Urinary bladder (tissue), 4 donors: ENCODE measurements at places on chromosomes 11 and 22. TPM values are rescaled to one million over a fixed set of nuclear protein-coding genes. Genes with fewer than 3 reads are reported as not detected.

DNA sequence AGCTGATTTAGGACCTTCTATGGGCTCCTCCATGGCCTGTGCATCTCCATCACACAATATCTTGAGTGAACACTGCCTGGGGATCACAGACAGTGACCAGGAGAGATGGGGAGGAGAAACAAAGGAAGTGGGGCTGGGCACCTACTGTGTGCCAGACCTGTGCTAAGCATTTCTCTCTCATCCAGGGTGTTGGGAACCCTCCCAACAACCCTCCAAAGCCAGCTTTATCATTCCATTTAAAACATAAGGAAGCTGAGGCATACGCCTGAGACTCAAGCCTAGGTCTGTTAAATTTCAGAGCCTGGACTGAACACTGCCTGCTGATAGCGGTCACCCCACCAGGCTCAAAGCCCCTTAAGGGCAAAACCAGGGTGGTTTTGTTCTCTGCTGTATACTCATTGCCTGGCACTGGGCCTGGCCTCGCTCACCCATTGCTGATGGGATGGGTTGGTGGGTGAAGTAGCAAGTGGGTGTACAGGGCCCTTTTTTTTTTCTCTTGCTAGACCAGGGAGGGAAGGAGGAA, 130.1 kb downstream of the MN1 start:
- no peak for DNase-seq

- no peak for DNase-seq
Measured at GRCh38 chr22:49292909-49293308, 534.8 kb downstream of the BRD1 start.

DMC1 gene
- total RNA-seq, result 6.9 TPM

CNTF gene
- total RNA-seq, result 1.3 TPM

KRTAP5-7 gene
- 0.26 TPM for total RNA-seq

GRCh38 chr11:20457001-20457799, 69.7 kb downstream of the PRMT3 start:
- no peak for DNase-seq

GRCh38 chr22:32622004-32622743, 147.6 kb downstream of the FBXO7 start:
- peak; percentile 83 for DNase-seq

DNA sequence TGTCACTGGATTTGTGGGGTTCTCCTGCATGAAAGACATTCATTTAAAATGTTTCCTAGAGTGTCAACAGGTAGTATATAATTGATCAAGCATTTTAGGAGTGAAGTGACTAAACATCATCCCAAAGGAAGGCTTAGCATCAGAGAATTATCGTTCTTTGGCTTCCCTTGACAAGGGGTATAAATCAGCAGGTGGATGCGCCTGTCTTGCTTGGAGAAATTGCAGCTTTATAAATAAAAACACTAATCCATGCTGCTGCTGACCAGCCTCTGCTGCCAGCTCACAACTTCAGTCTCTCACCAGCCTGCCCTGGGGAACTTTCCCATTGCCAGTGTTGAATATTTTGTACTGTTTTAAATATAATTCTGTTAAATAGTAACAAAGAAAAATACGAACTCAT, 1184.7 kb upstream of the TENM4 start:
- DNase-seq, result no peak

GRCh38 chr22:37432708-37433054, 5.4 kb upstream of the ELFN2 start:
- no peak for DNase-seq

- DNase-seq, result no peak
Measured at GRCh38 chr11:119374632-119375336, 6.7 kb downstream of the USP2 start.

ARHGAP20 gene
- total RNA-seq, result 23.0 TPM
